T-helper 17 cell (primary cell): ENCODE measurements at places on chromosomes 11 and 22.

DNA sequence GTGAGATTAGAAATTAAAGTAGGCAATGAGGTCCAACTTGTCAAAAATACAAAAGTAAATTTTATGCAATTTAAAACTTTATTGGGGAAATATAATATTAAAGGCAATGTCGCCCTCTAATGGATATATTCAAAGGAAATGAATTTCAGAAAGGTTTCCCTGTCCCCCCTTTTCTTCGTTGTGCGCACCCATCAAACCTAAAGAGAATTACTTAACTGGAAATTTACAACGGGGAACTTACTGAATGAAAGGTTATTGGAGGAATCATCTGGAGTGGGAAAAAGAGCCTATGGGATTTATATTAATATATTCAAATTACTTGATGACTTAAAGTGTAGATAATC lies 1.7 kb upstream of the ABTB2 start:
- peak overlapping the region; percentile 97 for H3K4me3 ChIP-seq
- peaks cover 47% of the 10 kb centered on the region for H3K27me3 ChIP-seq
- DNase-seq, result no peak

GRCh38 chr11:121794671-121795141 lies 321.3 kb downstream of the BLID start:
- no peaks in the 10 kb centered on the region for H3K4me1 ChIP-seq
- no peak overlapping the region for H3K4me3 ChIP-seq
- DNase-seq, result no peak
- no peak overlapping the region for H3K27ac ChIP-seq
- H3K36me3 ChIP-seq, result no peaks in the 10 kb centered on the region

GRCh38 chr11:116043857-116044256 lies 539.6 kb upstream of the CADM1 start:
- H3K27ac ChIP-seq, result no peak overlapping the region
- no peaks in the 10 kb centered on the region for H3K4me1 ChIP-seq
- H3K36me3 ChIP-seq, result no peaks in the 10 kb centered on the region
- peaks cover 6% of the 10 kb centered on the region for H3K27me3 ChIP-seq
- DNase-seq, result no peak
- H3K4me3 ChIP-seq, result no peak overlapping the region

- H3K4me3 ChIP-seq, result peak overlapping the region; percentile 7
- no peaks in the 10 kb centered on the region for H3K36me3 ChIP-seq
- no peak overlapping the region for H3K27ac ChIP-seq
- H3K4me1 ChIP-seq, result no peaks in the 10 kb centered on the region
- H3K27me3 ChIP-seq, result peaks cover 19% of the 10 kb centered on the region
Measured at GRCh38 chr11:71200172-71200716, 52.1 kb downstream of the SHANK2 start.

- H3K36me3 ChIP-seq, result peaks cover 2% of the 10 kb centered on the region
- no peaks in the 10 kb centered on the region for H3K4me1 ChIP-seq
- no peak overlapping the region for H3K27ac ChIP-seq
- DNase-seq, result no peak
- no peak overlapping the region for H3K4me3 ChIP-seq
Measured at GRCh38 chr22:45664136-45664646, 7.4 kb upstream of the ATXN10 start.

GRCh38 chr11:133137270-133137669 lies 395.0 kb downstream of the OPCML start:
- no peak overlapping the region for H3K4me3 ChIP-seq
- H3K27ac ChIP-seq, result no peak overlapping the region
- peaks cover 2% of the 10 kb centered on the region for H3K4me1 ChIP-seq

GRCh38 chr11:9821008-9821752 lies 157.3 kb downstream of the SWAP70 start:
- H3K27me3 ChIP-seq, result no peaks in the 10 kb centered on the region
- H3K36me3 ChIP-seq, result peaks cover 4% of the 10 kb centered on the region
- no peak overlapping the region for H3K4me3 ChIP-seq
- no peak overlapping the region for H3K27ac ChIP-seq
- DNase-seq, result no peak
- no peaks in the 10 kb centered on the region for H3K4me1 ChIP-seq

- H3K36me3 ChIP-seq, result peaks cover 9% of the 10 kb centered on the region
- H3K27me3 ChIP-seq, result no peaks in the 10 kb centered on the region
- H3K27ac ChIP-seq, result peak overlapping the region; percentile 86
- H3K4me3 ChIP-seq, result peak overlapping the region; percentile 49
Measured at GRCh38 chr22:21766691-21767462, 31.3 kb upstream of the YPEL1 start.

- H3K36me3 ChIP-seq, result no peaks in the 10 kb centered on the region
- no peak overlapping the region for H3K4me3 ChIP-seq
- H3K27me3 ChIP-seq, result no peaks in the 10 kb centered on the region
- no peak for DNase-seq
- peaks cover 67% of the 10 kb centered on the region for H3K4me1 ChIP-seq
Measured at GRCh38 chr22:19115628-19116027, 6.6 kb downstream of the DGCR2 start.

DNA sequence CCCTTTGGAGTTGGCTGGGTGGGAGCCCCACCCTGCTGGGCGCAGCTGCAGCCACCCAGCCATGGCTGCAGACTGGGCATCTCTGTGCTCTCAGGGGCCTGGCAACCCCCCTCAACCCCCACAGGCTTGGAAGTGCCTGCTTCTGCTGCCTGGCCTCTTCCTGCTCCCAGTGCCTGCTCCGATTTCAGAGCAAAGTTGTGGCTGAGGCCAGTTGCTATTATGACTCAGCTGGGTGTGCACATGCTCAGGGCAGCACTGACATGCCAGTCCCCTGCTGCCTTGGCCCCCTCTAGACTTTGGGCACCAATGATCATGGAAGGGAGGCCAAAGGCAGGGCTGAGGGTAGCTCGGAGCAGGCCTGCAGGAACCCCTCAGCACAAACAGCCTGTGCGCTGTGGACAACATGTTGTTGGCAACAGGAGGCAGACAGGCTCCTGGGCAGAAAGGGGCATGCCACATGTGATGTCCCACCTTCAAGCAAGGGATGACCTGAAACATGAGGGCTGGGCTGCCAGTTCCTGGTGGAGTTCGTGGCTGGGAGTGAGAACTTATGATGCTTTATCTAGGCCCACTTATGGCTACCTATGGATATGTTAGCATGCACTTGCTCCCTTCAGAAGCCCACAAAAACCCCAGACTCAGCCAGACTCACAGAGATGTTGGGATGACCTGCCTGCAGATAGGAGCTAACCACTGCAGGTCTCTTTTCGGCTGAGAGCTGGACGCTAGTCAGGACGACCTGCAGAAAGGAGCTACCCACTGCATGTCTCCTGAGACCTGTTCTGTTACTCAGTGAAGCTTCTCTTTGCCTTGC lies 96.4 kb upstream of the AMOTL1 start:
- H3K27ac ChIP-seq, result no peak overlapping the region
- H3K4me3 ChIP-seq, result no peak overlapping the region
- H3K27me3 ChIP-seq, result peaks cover 33% of the 10 kb centered on the region
- H3K4me1 ChIP-seq, result no peaks in the 10 kb centered on the region
- DNase-seq, result no peak

DNA sequence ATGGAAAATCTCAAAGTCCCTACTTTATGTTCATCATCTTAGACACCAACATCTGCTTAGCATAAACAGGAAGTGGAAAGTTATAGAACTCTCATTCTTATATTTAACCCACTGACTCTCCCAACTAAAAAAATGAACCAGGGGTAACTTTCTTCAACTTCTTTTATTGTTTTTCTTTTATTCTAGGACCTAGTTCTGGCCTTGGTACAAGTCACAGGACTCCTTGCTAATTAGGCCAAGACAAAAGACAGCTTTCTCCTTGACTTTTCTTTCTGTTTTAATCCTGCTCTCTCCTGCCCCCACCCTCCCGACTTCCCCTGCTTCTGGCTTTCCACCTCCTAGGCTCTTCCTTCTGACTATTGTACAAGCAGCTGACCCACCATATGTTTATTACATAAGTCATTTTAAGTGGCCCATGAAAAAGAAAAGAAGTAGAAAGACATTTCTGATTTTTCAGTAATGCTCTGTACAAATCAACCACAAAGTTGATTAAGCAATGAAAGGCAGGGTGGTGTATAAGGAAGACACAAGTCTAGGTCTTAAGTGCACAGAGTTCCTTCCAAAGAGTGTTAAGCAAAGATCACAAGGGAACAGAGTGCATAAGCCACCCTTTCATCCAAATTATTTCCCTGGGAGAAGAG lies 18.3 kb downstream of the JAML start:
- peak overlapping the region; percentile 75 for H3K4me3 ChIP-seq
- H3K36me3 ChIP-seq, result peaks cover 10% of the 10 kb centered on the region
- H3K27ac ChIP-seq, result no peak overlapping the region
- no peak for DNase-seq

GRCh38 chr11:111148953-111149352 lies 96.6 kb upstream of the POU2AF2 start:
- no peak for DNase-seq
- H3K27me3 ChIP-seq, result peaks cover 22% of the 10 kb centered on the region
- H3K27ac ChIP-seq, result no peak overlapping the region
- no peaks in the 10 kb centered on the region for H3K36me3 ChIP-seq
- no peaks in the 10 kb centered on the region for H3K4me1 ChIP-seq
- no peak overlapping the region for H3K4me3 ChIP-seq

- peaks cover 2% of the 10 kb centered on the region for H3K36me3 ChIP-seq
- DNase-seq, result no peak
- no peaks in the 10 kb centered on the region for H3K4me1 ChIP-seq
- no peak overlapping the region for H3K4me3 ChIP-seq
- H3K27me3 ChIP-seq, result peaks cover 17% of the 10 kb centered on the region
Measured at GRCh38 chr11:16876837-16877236, 137.4 kb downstream of the PLEKHA7 start.

DNA sequence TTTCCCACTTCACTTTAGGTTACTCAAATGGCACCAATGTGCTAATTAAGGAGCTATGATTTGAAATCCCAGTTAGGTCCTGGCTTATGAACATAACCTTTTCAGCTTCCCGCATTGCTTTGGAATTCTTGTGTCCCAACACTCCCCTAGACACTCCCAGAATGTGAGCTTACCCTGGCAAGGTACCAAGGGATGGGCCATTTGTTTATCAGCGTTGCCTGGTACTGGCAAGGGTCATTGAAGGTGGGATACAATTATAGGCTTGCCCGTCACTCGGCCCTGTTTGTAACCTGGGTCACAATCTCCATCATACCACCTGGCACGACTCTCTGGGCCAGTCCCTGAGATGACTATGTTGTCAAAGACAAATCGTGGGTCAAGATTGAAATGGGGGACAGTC lies 5.4 kb downstream of the CSRP3 start:
- DNase-seq, result no peak
- no peaks in the 10 kb centered on the region for H3K4me1 ChIP-seq
- H3K27ac ChIP-seq, result no peak overlapping the region
- peaks cover 19% of the 10 kb centered on the region for H3K27me3 ChIP-seq

DNA sequence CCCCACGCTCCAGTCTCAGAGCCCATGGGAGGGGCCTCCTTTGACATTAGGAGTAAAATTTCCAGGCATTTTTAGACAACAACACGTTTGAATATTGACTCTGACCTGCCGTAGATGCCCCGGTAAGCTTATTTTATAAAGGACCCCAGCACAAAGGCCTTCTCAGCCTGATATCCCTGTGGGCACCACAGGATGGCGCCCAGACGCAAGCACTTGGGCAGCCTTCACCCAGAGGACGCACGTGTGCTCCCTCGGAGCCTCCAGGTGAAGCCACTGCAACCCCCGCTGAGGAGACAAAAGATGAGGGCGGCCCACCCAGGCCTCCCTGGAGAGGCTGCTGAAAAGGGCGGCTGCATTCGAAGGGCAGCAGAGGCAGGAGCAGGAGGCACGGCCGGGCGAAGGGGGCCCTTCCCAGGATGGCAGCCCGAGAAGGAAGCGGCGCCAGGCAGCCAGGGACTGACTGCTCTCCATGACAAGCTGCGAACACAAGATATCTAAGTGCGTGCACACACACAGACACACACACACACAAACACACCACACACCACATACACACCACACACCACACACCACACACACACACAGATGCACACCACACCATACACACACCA lies 15.2 kb upstream of the TH start:
- peaks cover 21% of the 10 kb centered on the region for H3K27me3 ChIP-seq
- no peak for DNase-seq
- no peak overlapping the region for H3K4me3 ChIP-seq
- H3K27ac ChIP-seq, result no peak overlapping the region
- peaks cover 4% of the 10 kb centered on the region for H3K4me1 ChIP-seq
- H3K36me3 ChIP-seq, result no peaks in the 10 kb centered on the region

DNA sequence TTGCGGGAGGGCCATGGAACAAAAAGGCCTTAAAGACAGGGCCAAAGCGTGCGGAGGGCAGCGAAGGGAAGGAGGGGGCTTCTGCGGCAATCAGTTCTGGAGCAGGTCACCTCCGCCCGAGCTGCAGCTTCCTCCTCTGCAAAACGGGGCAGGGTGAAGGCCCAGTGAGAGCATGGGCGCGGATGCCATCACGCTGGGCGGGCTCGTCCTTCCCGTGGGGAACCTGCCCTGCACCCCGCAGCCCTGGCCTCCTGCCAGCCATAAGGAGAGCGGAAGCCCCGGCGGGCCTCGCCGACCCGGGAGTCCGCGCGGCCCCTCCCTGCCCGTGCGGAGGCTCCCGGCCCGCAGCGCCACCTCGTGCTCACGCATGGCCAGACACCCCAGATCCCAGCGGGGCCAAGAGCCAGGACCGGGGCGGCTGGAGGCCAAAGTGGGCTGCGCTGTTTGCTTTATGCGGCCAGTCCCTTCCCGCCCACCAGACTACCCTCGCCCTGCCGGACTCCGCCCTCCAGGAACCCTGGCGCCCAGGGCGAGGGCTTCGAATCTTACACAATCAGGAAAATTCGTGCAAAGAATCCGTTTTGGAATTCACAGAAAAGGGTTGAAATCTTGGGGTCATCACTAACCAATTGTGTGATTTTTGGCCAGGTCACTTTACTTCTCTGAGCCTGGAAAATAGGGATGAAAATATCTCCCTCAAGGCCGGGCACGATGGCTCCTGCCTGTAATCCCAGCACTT lies 16.1 kb downstream of the TSKU start:
- peak overlapping the region; percentile 70 for H3K27ac ChIP-seq
- H3K4me1 ChIP-seq, result peaks cover 6% of the 10 kb centered on the region
- H3K36me3 ChIP-seq, result no peaks in the 10 kb centered on the region
- peak overlapping the region; percentile 78 for H3K4me3 ChIP-seq
- DNase-seq, result peak; percentile 61

DNA sequence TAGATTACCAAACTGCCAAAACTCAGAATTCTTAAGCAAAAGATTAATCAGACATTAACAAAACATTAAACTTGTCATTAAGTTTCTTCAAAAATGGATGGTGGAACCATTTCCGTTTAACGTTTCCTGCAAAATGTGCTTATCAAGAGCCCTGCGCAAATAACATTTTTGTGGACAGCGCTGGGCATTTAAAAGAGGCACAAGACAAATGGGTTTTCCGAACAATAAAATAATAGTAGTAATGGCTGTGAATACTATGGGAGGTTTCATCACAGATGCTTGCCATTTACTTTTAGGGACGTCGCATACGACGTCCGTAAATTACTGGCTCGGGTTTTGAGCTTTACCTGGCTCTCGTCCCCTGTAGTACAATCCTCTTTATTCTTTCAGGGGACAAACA lies 1.1 kb downstream of the NPAT start:
- H3K27me3 ChIP-seq, result no peaks in the 10 kb centered on the region
- no peak for DNase-seq
- H3K27ac ChIP-seq, result no peak overlapping the region
- H3K36me3 ChIP-seq, result peaks cover 5% of the 10 kb centered on the region
- peaks cover 58% of the 10 kb centered on the region for H3K4me1 ChIP-seq
- H3K4me3 ChIP-seq, result no peak overlapping the region

GRCh38 chr11:77374108-77374507 lies 72.6 kb upstream of the GDPD4 start:
- H3K27me3 ChIP-seq, result no peaks in the 10 kb centered on the region
- peaks cover 6% of the 10 kb centered on the region for H3K36me3 ChIP-seq
- no peak for DNase-seq
- peaks cover 6% of the 10 kb centered on the region for H3K4me1 ChIP-seq

- H3K36me3 ChIP-seq, result no peaks in the 10 kb centered on the region
- no peak for DNase-seq
Measured at GRCh38 chr22:45684169-45684568, 12.5 kb downstream of the ATXN10 start.

- H3K4me1 ChIP-seq, result no peaks in the 10 kb centered on the region
- no peak overlapping the region for H3K27ac ChIP-seq
- H3K36me3 ChIP-seq, result no peaks in the 10 kb centered on the region
- H3K4me3 ChIP-seq, result no peak overlapping the region
Measured at GRCh38 chr11:19428206-19429002, 187.7 kb upstream of the E2F8 start.
